ENCODE measurements at places on chromosomes 3 and 15.
A peak's percentile ranks its signal among the peaks of the same experiment; 100 is the strongest.

- no peak for DNase-seq
These were observed 373.1 kb downstream of the PTPRG start for GRCh38 chr3:61934505-61934871.

- no peak for DNase-seq
These were observed 57.4 kb upstream of the TRAK1 start for GRCh38 chr3:42033741-42034140.

DNA sequence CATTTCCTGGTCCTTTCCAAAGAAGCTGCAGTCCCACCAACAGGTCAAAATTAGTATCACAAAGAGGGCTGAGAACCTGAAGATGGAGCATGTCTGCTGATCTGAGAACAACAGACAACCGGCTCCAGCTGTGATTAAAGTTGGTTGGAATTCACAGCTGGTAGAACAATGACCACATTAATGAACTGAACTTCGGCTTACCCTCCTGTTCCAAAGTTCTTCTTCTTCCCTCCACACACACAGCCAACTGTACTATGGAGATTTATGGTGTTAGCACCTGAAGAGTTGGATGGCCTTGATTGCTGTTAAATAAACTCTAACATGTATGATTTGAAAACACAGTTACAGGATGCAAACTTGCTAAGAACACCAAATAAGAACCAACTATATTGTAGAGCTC, 27.4 kb upstream of the ROPN1 start:
- no peak for DNase-seq

- no peak for DNase-seq
These were observed 13.8 kb downstream of the VPS18 start for GRCh38 chr15:40908095-40908494.

DNA sequence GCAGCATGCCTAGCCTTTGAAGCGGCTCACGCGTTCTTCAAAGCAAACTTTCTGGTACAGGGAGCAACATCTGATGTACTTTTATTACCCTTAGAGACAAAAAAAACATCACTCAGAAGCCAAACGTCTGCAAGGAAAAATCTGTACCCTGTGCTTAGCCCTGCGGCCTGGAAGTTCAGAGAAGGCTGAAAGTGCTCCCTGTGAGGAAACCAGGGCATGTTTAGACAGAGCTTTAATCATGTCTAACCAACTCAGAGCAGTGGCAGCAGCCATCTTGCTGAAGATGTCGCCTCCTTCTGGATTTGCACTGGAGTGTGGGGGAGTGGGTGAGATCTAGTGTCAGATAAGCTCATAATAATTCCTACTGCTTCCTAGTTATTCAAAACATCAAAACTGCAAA, 170.4 kb downstream of the P3H2 start:
- no peak for DNase-seq

- no peak for DNase-seq
These were observed 7.0 kb upstream of the JMJD7 start for GRCh38 chr15:41820791-41821423.

DNA sequence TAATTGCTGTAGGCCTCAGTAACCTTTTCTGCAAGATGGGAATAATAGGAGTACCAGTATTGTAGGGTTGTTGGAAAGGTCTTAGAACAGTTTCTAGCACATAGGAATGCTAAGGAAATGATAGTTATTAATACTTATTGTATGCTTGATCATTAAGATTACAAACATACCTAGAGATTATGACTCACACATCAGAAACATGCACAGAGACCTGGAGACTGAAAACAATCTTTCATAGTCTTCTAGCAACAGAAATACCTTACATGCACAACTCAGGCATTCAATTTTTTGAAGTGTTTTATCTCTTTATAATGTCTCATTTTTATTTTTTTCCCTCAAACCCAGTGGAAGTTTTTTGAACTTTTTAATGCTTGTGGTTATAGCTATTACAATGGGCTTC, 104.4 kb upstream of the ZBTB20 start:
- DNase-seq: no peak

DNA sequence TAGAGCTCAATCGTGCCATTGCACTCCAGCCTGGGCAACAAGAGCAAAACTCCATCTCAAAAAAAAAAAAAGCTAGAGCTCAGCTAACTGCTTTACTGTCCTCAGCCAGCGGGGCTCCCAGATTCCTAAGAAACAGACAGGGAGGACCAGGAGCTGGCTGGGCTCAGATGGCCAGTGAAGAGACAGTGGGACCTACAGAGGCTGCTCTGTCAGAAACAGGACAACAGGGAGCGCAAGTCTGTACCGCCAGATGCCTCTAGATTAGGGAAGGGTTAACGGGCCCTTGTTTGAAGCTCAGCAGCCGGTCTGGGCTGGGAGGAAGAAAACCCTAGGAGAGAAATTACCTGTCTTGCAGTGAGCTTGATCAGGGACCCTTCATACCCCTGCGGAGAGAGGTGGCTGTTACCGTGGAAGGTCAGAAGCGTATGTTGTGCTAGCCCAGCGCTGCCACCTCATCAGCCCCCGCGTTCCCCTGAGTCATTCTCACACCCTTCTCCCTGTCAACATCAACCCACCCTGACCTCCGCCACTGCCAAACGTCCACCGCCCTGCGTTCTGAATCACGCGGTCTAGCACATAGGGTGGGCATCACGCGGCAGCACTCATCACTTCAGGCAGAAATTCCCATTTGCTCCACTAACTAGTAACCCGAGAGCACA, 25.3 kb downstream of the RBPMS2 start:
- DNase-seq: no peak

- DNase-seq: no peak
These were observed 30.3 kb downstream of the CX3CR1 start for GRCh38 chr3:39249453-39250115.

GRCh38 chr15:92413510-92413909, 19.8 kb downstream of the ST8SIA2 start:
- DNase-seq: no peak

DNA sequence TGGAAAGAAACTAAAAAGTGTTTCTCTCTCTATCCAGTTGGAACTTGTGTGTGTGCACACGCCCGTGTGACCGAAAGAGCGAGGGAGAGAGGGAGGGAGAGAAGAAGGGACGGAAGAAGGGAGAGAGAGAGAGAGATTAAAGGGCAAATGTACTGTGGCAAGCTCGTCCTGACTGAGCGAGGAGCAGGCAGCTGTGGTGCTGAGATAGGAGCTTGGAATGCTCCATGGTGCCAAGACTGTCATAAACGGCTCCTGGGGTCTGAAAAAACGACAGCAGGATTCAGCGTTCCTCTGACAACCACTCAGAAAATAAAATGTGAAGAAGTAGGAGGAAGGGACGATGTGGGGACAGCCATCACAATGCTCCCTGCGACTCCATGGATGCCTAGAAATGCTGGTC, 276.0 kb downstream of the SV2B start:
- no peak for DNase-seq

DNA sequence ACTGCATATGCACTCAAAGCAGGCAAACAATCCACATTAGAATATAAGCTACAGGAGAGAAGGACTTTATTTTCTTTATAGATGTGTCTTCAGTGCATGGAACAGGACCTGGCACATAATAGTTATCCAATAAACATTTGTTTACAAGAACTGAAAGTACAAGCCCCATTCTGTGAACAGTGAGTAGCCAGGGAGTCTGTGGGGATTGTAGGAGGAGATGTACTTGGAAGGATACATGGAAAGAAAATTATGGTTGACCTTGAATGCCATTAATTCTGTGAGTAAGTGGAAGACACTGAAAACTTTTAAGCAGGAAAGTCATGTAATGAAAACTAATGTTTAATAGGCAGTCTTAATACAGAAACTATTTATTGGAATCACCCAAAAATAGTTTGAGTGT, 28.3 kb downstream of the MASP1 start:
- DNase-seq: no peak

- DNase-seq: no peak
These were observed 6.2 kb upstream of the NEDD4 start for GRCh38 chr15:55999658-56000057.

DNA sequence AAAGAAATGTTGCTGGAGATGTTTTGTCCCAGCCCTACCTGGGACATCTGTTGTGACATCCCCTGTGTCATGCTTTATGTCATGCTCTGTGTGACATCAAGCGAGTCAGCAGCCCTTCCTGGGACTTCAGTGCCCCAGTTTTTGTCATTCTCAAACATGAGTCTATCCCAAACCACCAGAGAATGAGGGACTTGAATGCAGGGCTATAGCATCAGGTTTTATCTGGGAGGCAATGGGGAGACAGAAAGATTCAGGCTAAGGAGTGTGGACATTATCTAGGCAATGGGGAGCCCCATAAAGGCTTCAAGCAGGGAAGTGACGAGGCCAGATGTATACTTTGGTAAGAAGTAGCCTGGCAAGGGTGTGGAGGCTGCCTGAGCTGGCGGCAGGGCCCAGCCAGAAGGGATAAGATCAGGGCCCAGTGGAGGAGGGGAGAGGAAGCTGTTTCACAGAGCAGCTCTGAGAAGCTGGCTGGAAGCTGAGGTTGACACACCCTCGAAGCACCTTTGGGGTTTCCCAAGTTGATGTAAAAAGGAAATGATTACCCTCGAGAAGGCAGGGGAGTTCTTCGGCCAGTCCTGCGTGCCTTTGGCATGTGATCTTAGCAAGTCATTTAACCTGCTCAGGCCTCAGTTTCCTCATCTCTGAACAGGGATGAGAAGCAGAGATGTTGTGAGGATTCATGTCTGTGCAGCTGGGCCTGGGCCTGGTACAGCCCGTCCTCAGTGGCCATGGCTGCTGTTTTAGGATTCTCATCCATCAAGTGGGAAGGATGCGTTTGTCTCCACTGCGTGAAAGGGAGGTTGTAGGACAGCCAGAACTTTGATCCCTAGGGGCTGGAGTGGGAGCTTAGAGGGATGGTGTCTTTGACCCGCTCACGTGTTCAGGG, 34.3 kb downstream of the IRAK2 start:
- DNase-seq: peak; percentile 81

- DNase-seq: peak; percentile 76
These were observed 35.7 kb downstream of the NGRN start for GRCh38 chr15:90300988-90301706.

DNA sequence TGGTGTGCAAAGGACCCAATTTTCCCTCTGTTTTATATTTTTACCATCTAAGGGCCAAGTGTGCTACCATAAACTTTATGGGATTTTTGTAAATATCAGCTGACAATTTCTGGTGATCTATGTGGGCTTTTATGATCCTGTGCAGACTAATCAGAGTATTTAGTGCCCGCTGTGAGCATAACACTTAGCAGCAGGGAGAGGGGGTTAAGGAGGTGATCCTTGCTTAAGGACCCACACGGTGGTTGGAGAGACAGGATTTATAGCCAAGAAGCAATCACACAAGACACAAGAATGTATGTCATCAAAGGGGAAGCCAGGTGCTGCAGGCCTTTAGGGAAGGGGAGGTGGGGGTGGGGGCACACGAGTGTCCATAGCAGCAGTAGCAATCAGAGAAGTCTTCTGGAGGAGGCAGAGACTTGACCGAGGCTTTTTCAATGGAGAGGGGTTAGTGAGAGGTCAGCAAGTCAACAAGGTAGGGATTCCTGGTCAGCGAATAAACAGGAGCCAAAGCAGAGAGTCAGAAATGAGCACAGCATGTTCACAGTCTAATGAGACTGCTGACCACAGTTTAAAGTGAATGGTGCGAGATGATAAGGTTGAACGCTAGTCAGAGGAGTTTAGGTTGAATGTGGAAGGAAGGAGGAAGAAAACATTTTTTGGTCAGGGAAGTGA, 4.5 kb upstream of the CACNA1D start:
- no peak for DNase-seq

- DNase-seq: no peak
These were observed 691 bp upstream of the FSIP1 start for GRCh38 chr15:39783244-39783820.

- no peak for DNase-seq
These were observed 263.0 kb downstream of the TLE3 start for GRCh38 chr15:69834761-69835160.

DNA sequence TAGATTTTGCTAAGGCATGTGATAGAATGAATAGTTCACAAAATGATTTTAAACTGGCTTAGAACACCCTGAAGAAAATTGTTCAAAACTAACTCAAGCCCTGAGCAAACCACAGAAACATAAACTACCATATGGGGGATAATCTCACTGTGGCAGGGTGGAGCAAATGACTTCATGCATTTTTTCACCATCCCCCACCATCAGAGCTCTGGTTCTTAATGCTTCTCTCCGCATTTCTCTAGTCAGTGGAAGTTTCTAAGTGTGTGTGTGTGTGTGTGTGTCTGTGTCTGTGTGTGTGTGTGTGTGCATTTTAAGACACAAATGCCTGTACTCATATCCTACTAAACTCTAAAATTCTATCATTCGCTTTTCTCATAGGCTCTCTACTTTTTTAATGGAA, 107.1 kb upstream of the PHLDB2 start:
- DNase-seq: no peak

DNA sequence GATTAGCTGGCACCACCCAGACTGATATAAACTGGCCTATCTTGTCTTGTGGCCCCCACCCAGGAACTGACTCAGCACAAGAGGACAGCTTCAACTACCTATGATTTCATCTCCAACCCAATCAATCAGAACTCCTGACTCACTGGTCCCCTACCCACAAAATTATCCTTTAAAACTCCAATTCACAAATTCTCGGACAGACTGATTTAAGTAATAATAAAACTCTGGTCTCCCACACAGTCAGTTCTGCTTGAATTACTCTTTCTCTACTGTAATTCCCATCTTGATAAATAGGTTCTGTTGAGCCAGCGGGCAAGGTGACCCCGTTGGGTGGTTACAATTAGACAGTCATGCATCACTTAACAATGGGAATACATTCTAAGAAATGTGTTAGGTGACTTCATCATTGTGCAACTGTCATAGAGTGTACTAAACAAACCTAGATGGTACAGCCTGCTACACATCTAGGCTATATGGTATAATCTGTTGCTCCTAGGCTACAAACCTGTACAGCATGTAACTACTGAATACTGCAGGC, 48.1 kb upstream of the MAP4 start:
- no peak for DNase-seq

DNA sequence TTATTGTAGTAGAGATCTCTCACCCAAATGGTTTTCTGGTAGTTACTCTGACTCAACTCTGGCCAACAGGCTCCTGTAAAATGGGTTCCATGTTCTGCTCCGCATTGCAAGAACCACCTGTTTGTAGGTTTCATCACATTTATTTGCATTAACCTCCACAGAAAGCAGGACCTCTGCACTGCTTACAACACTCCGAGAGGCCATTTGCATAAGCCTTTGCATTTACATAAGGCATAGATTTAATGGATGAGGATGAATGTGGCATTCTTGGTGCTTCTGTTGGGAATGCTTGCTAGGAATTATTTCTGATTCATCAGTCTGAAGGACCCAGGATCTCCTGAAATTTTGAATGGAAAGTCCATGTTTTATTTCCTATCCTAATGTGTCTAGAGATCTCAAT, 320.1 kb downstream of the ZNF621 start:
- no peak for DNase-seq

- DNase-seq: no peak
These were observed 406.2 kb downstream of the RBMS3 start for GRCh38 chr3:29686889-29687592.

DNA sequence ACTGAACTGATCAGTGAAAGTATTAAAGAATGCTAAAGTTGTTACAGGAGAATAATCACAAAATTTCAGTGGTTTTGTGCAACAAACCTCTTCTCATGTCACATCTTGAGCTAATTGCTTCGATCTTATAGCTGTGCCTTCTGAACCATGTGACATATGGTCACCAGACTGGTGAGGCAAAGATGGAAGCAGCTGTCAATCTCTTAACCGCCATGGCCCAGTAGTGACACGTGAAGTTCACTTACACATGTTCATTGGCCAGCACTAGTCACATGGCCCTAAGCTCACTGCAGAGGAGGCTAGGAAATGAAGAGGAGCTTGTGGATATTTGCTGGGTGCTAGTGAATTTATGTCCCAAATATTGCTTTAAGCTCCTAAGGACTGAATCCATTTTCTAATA, 32.5 kb downstream of the BOC start:
- DNase-seq: no peak

All from stimulated activated CD4-positive, alpha-beta T cell treated with anti-CD3 and anti-CD28 coated beads, Interleukin-15, amount 100 ng/mL, for 24 hours (primary cell).